Osteocyte (in vitro differentiated cells): ENCODE measurements at places on chromosomes 16 and 17.

DNA sequence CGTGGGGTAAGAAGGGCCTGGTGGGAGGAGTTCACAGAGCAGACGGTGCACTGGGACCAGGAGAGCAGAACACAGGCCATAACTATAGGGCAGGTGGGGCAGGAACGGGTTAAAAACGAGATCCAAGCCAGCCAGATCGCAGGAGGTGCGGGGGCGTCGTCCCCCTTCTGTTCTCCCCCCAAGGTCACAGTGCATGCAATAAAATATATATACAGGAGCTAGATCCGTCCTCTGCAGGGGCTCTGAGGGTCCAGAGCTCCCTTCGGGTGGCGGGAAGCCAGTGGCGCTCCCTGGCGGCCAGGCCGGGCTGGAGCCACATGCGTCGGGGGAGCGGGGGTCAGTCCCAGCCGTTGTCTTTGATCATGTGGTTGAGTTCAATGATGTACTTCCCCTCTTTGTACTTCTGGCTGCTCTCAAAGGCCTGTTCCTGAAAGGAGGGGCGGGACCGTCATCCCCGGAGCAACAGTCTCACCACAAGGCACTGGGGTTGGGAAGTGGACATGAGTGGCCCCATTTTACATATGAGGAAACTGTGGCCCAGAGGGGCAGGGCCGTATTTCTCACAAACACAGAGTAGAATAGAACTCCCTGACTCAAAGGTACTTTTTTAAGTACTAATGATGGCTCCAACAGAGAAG, 768 bp upstream of the TBX6 start:
- no peak for DNase-seq

- no peak for DNase-seq
Measured at GRCh38 chr16:27085182-27085581, 18.5 kb downstream of the C16orf82 start.

DNA sequence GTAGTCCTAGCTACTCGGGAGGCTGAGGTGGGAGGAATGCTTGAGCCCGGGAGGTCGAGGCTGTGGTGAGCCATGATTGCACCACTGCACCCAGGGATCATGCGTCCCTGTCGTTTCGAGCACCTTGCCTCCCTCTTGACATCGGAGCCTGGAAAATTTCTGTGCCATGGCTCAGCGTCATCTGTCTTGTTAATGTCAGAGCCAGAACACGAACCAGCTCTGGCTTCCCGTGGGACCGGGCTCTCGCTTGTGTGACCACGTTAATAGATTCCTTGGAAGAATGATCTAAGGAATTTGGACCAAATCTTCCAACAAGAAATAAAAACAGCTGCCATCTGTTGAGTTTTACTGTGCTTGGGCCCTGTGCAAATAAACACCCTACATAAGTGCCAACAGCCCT, 117.7 kb downstream of the ABCC1 start:
- no peak for DNase-seq

DNA sequence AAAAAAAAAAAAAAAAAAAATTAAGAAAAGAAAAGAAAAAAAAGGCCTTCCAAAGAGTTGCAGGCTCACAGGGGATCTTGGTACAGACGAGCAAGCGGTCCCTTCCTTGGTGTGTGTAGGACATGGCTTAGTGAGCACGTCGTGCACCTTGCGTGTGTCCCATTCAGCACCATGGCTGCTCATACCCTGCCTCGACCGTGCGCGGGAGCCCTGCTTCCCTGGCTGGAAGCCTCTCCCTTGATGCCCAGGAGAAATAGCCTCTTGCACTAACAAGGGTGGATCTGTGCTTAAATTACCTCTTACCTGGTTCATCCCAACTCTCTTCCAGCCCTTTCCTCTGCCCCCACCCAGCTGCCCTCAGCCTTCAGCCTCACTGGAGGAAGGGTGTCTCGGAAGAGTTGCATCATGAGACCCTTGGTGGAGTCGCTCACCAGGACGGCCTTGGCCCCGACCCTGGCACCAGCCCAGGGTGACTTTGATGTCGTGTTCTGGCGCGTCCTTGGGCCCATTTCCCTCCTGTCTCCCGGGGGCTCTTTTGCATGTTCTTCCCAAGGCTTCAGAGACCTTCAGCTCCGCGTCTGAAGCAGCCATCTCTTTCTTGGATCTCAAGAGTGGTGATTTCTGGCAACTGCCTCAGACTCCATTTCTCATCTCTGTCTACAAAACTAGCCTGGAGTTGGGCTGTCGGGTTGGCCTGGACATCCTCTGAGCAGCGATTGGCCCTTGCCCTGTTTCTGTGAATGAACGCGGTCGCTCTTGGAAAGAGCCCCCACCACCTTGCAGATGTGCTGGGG, 127.2 kb downstream of the CMIP start:
- DNase-seq, result no peak
